Stimulated activated CD4-positive, alpha-beta T cell treated with anti-CD3 and anti-CD28 coated beads, Interleukin-4, amount 100 ng/mL, for 24 hours (primary cell): ENCODE measurements at places on chromosomes 5 and 9.

DNA sequence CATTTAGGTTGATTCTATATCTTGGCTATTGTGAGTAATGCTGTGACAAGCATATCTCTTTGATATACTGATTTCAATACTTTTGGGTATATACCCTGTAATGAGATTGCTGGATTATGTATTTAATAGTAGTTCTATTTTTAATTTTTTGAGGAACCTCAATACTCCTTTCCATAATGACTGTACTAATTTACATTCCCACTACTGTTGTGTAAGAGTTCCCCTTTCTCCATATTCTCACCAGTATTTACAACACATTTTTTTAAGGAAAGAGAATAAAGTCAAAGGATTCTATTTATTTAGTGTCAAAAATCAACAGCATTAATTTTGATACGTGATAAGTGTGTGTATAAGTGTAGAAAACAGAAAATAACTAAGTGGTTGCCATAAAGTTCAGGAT lies 356.4 kb upstream of the EDIL3 start:
- DNase-seq = no peak

GRCh38 chr5:121691478-121691877 lies 160.2 kb upstream of the FTMT start:
- DNase-seq = no peak

DNA sequence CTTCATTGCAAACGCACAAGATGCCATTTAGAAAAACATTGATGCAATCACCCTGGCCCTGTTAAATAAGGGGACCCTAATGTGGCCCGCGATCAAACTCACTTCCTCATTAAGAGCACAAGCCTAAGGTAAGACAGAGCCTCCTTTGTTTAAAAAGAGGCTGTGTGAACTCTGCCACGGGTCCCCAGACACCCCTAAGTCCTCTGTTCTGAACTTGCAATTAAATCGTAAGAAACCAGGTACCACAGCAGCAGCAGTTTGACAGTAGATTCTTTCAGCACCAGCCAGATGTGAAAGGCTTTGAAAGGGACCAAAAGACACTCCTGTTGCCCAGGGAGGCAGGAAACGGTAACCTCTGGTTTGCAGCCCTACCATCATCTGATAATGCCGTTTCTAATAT lies 346.3 kb downstream of the TMEM167A start:
- no peak for DNase-seq

- DNase-seq = no peak
Observed at GRCh38 chr9:113222482-113222841, 1.1 kb downstream of the SLC31A1 start.
